ENCODE measurements at places on chromosomes 1 and 21.

DNA sequence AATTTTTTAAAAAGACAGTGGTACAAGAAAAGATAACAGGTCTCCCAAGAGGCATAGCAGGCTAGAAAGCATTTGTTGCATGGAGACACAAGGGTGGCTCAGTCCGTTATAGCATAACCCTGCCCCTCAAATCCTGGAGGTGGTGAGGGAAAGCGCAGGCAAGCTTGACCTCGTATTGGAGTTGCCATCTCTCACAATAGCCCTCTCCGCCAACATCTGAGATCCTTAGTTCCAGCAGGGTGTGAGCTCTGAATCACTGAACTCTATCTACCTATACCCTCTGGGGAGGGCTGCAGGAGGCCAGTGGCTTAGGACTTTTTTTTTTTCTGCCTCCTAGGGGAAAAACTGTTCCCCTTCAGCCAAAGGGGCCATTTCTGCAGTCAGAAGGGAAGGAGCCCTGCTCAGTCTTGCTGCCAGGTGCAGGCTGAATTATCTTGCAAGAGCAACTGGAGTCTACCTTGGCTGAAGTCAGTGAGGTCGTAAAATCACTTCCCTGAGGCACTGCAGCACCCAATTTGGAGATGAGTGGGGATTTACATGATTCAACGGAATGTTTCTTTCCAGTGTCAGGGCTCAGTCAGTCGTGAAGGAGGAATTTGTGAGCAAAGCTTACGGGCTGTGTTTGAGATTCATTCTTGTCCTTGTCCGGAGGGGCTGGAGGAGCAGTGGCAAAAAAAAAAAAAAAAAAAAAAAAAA lies 17.2 kb upstream of the C8A start:
- DNase-seq = no peak

DNA sequence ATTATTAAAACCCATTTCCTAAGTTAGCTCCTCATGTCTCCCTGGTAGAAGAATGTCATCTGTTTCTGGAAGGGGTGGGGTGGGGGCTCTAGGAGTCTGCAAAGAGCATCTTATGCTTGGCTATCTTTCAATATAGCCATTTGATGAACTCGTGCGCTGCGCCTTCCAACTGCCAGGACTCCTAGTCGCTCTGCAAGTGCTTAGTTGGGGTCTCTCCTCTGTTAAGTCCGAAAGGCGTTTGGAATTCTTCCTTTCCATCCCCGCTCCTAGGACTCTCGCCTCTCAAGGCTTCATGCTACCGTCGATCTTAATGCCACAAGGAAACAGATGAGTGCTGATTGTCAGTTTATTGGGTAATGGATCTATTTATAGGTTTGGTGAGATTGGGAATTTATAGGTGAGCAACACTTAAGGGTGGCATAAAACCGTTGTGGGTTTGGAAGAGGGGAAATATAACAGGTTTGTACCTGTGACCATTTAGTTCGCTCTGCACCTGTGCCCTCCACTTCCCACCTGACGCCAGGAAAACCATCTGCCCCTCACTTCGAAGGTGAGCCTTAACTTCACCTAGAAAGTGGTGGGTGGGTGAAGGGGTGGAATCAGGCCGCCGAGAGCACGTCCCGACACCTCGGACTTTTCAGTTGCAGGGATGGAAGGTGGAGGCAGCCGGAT lies 1.1 kb downstream of the KCNH1 start:
- DNase-seq = no peak

DNA sequence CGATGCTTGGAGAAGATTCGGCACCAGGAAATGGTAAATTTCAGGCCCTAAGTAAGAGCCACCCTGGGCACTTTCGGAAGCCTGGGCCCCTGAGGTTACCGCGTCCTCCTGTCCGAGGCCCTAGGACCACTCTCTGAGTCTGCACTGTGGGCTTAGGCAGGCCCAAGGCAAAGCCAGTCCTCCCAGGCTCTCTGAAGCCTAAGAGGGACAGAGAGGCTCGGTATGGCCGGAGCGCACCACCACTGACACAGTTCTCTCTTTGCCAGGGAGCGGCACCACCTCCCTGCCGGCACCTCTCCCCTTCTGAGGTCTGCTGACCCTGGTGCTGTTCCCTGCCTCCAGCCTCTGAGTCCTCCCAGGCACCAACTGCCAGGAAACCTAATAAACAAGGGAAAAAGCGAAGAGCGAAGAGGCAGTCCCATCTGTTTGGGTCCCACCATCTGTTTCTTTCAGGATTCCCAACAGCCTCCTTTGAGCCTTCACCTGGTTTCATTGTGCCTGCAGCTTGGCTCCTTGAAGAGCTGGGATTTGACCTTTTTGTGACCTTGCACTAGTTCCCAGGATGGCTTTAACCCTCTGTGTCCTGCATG lies 57.7 kb downstream of the VWA5B1 start:
- no peak for DNase-seq

DNA sequence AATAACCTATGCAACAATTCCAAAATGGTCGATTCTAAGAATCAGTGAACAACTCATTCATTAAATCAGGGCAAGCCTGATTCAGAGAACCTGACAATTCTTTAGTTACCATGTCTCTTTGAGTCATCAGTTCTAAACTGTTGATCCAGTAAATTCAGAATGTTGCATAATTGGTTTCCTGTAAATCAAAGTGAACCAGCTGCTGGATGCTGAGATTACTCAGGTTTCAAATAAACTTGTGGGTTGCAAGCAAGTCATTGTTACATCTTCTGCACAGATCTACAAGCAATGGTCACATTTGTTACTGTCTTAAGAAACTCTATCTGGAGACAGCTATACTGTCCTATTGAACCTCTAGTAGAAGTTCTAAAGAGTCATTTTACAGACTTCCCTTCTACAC lies 16.5 kb downstream of the PLA2G2D start:
- DNase-seq = no peak

- DNase-seq = no peak
These were observed 2.3 kb downstream of the LHX9 start for GRCh38 chr1:197919346-197920066.

Measured in ureter (tissue), 1 donor.